Naive B cell (primary cell): ENCODE measurements at places on chromosomes 5 and 9. TPM values are rescaled to one million over a fixed set of nuclear protein-coding genes. Genes with fewer than 3 reads are reported as not detected.

The IL4 gene
- polyA plus RNA-seq = not detected

- H3K27me3 ChIP-seq = peaks cover 7% of the 10 kb centered on the region
- no peak overlapping the region for H3K4me3 ChIP-seq
- H3K4me1 ChIP-seq = peaks cover 4% of the 10 kb centered on the region
- peaks cover 9% of the 10 kb centered on the region for H3K36me3 ChIP-seq
Measured at GRCh38 chr5:67672636-67673035, 476.0 kb upstream of the CD180 start.

- no peak for DNase-seq
- H3K4me3 ChIP-seq = no peak overlapping the region
- H3K27ac ChIP-seq = no peak overlapping the region
- no peaks in the 10 kb centered on the region for H3K36me3 ChIP-seq
- H3K27me3 ChIP-seq = no peaks in the 10 kb centered on the region
- H3K4me1 ChIP-seq = peaks cover 69% of the 10 kb centered on the region
Measured at GRCh38 chr5:14265570-14265969, 122.4 kb downstream of the TRIO start.

- H3K27me3 ChIP-seq = peaks cover 30% of the 10 kb centered on the region
- H3K4me3 ChIP-seq = no peak overlapping the region
- H3K4me1 ChIP-seq = no peaks in the 10 kb centered on the region
- peaks cover 4% of the 10 kb centered on the region for H3K36me3 ChIP-seq
- no peak for DNase-seq
Measured at GRCh38 chr5:15501091-15501791, 1.3 kb downstream of the FBXL7 start.

The GFPT2 gene
- polyA plus RNA-seq = not detected

DNA sequence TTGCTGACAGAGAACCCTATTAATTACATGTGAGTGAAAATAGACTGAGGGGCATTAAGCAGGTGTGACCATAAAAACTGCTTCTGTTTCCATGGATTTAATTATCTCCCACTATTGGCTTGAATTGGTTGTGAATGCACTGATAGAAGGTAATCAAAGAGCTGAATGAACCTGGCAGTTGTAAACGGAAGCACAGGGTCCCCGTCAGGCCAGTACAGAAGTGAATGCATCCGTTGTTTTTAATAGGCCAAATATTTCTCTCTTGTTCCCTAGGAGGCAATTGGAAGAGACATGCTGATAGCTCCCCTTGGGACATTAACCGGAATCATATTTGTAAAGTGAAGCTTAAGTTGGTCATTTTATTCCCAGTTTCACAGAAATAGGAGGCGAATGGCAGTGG lies 147.0 kb downstream of the CAVIN4 start:
- no peak for DNase-seq
- H3K4me3 ChIP-seq = no peak overlapping the region
- H3K27me3 ChIP-seq = no peaks in the 10 kb centered on the region
- no peaks in the 10 kb centered on the region for H3K36me3 ChIP-seq
- no peaks in the 10 kb centered on the region for H3K4me1 ChIP-seq
